Neural crest cell (in vitro differentiated cells): ENCODE measurements at places on chromosomes 2 and 18.

GRCh38 chr18:37362158-37362890, 203.3 kb downstream of the CELF4 start:
- DNase-seq, result peak; percentile 6
- H3K27ac ChIP-seq, result no peak overlapping the region
- H3K4me3 ChIP-seq, result no peak overlapping the region
- H3K27me3 ChIP-seq, result peaks cover 80% of the 10 kb centered on the region
- H3K4me1 ChIP-seq, result peaks cover 10% of the 10 kb centered on the region
- H3K36me3 ChIP-seq, result no peaks in the 10 kb centered on the region

DNA sequence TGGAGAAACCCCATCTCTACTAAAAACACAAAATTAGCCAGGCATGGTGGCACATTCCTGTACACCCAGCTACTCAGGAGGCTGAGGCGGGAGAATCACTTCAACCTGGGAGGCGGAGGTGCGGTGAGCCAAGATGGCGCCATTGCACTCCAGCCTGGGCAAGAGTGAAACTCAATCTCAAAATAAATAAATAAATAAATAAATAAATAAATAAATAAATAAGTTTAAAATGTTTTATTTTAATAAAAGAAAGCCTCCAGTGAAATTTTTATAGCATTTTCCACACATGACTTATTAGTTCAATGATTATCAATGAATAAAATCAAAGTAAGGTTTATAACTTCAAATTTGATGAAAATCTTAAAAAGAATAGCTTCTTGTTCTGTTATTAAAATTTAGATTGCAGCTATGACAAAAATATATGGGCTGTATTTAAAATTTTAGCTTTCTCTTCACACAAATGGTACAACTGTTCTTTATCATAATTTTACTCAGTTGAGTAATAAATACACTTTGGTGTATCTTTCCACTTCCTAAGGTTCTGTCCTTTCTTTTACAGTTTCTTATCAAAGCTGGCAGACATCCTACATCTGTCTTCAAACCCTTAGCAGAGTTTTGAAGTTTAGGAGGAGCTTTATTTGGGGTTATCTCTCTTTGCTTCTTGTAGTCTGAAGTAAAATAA, 78.4 kb upstream of the ZSWIM2 start:
- no peaks in the 10 kb centered on the region for H3K36me3 ChIP-seq
- peaks cover 8% of the 10 kb centered on the region for H3K4me1 ChIP-seq
- H3K4me3 ChIP-seq, result no peak overlapping the region
- no peak overlapping the region for H3K27ac ChIP-seq

DNA sequence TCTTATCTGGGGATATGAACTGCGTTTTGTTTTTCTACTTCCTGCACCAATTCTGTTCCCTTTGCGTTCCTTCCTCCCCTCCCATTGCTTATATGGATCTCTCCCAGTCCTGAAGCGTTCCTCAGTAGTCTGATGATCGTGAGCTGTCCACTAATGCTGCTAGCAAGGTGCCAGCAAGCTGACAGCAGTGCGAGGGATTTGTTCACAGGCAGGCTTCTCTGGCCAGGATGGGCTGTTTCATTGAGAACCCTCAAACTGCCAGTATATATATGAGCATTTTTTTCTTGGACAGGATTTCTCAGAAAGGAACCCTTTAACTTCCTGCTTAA, 40.1 kb downstream of the GTF3C3 start:
- no peaks in the 10 kb centered on the region for H3K27me3 ChIP-seq
- peaks cover 62% of the 10 kb centered on the region for H3K36me3 ChIP-seq
- no peak overlapping the region for H3K27ac ChIP-seq
- no peaks in the 10 kb centered on the region for H3K4me1 ChIP-seq

DNA sequence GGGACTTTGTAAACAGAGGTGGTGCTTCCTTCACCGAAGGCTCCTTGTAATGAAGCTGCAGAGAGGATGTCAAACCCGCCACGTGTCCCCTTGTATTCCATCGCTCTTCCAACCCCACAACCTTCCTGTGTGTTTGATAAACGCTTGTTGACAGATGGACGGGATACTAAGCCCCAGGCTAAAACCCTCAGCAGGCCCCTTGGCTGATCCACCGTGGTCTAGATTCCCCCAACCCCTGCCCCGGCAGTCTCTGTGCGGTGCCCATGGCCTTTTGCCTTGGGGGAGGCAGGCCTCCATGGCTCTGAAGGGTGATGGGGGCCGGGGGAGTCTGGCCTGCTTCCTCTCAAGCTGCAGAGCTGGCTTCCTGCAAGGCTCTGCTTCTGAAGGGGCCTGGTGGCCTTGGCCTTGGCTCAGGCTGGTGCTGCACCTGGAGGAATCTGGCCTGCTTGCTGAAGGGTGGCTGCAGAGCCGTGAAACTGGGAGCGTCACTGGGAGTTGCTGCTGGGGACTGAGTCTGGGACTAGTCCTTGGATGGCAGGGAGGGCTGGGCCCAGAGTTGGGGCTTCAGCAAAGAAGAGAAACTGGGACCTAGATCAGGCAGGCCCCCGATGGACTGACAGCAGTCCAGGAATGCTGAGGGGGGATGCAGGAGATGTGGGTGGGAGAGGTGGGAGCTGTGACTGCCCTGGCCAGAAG, 9.6 kb upstream of the NTSR2 start:
- peaks cover 30% of the 10 kb centered on the region for H3K4me1 ChIP-seq
- H3K27ac ChIP-seq, result no peak overlapping the region
- H3K36me3 ChIP-seq, result no peaks in the 10 kb centered on the region
- no peak for DNase-seq
- peaks cover 29% of the 10 kb centered on the region for H3K27me3 ChIP-seq

GRCh38 chr18:57430079-57431001, 4.8 kb upstream of the ONECUT2 start:
- H3K27ac ChIP-seq, result no peak overlapping the region
- H3K36me3 ChIP-seq, result no peaks in the 10 kb centered on the region
- peaks cover 96% of the 10 kb centered on the region for H3K27me3 ChIP-seq
- peaks cover 36% of the 10 kb centered on the region for H3K4me1 ChIP-seq
- peak overlapping the region; percentile 29 for H3K4me3 ChIP-seq

DNA sequence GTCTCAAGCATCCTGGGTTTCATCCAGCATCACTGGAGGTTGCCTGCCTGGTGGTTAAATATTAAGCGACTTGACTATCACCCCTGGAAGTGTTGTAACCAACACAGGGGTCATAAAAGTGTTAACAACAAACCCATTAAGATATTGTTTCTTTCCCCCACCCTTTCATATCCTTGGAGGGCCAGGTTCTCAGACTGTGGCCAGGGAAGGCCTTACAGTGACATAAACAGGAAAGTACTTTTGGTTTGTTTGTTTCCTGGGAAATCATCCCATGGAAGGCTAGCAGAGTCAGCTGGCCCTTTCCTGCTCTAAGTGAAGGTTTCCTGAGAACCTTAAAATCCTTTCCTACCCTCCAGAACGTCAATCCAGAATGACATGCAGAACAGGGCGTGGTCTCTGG, 160.9 kb downstream of the CLIP4 start:
- no peak overlapping the region for H3K27ac ChIP-seq
- no peak for DNase-seq
- peaks cover 27% of the 10 kb centered on the region for H3K27me3 ChIP-seq
- H3K36me3 ChIP-seq, result no peaks in the 10 kb centered on the region
- no peak overlapping the region for H3K4me3 ChIP-seq

DNA sequence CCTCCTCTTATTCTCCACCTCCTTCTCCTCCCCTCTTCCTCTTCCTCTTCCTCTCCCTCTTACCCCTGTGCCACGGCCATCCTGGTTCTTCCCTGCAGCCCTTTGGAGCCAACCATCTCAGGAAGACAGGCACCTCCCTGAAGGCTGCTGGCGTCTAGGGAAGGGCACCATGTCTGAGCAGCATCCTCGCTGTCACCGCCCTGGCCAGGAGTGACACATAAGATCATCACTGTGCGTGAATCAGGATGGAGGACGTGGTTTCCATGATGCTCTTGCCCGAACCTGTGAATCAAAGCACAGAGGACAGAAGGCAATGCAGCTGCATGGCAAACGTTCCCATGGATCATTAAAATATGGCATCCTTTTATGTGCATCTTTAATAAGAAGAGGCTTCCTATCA, 236.0 kb downstream of the SH3BP4 start:
- H3K4me3 ChIP-seq, result no peak overlapping the region
- peaks cover 6% of the 10 kb centered on the region for H3K36me3 ChIP-seq
- DNase-seq, result no peak
- no peak overlapping the region for H3K27ac ChIP-seq
- peaks cover 41% of the 10 kb centered on the region for H3K4me1 ChIP-seq
- peaks cover 2% of the 10 kb centered on the region for H3K27me3 ChIP-seq

DNA sequence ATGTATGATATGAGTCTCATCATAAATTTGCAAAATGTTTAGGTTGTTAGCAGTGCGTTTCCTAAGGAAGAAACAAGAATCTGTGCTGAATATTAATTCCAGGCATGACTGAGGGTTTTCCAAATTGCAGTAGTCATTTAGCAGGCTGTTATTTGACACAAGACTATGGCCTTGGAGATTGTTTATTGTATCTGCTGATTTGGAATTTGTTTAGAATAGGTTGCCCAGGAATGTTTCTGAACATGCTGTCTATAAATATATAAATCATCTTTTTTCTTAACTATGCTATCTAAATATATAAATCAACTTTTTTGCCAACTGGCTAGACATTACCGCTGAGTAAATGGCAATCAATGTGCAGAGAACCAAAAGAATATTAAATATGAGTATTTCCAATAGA, 90.9 kb downstream of the DOK6 start:
- peaks cover 5% of the 10 kb centered on the region for H3K36me3 ChIP-seq
- no peak overlapping the region for H3K4me3 ChIP-seq
- DNase-seq, result no peak
- no peaks in the 10 kb centered on the region for H3K27me3 ChIP-seq

GRCh38 chr2:81481242-81481993, 1176.9 kb upstream of the LRRTM1 start:
- DNase-seq, result no peak
- H3K27ac ChIP-seq, result no peak overlapping the region
- H3K27me3 ChIP-seq, result no peaks in the 10 kb centered on the region
- no peaks in the 10 kb centered on the region for H3K36me3 ChIP-seq

DNA sequence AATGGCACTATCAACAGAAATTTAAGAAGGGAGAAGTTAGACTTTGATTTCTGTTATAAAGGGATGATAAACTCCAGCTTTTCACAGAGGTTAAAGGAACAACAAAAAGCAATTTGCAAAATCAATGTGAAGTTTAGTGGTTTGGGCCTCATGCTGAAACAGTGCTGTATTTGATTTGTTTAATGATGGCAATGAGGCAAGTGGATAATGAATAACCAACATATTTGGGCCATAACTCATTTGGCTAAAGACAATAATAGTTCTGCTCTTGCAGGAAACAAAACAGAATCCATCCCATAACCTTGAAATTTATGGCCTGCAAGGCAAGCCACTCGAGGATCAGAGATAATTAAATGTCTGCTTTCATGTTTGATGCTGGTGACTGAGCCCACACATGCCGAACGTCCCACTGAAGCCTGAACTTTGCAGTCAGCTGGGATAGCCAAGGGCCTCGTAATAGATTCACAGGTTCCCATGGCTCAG, 56.5 kb downstream of the TPGS2 start:
- no peak overlapping the region for H3K27ac ChIP-seq
- no peak for DNase-seq
- H3K36me3 ChIP-seq, result peaks cover 17% of the 10 kb centered on the region
- no peak overlapping the region for H3K4me3 ChIP-seq
- H3K4me1 ChIP-seq, result peaks cover 16% of the 10 kb centered on the region
- H3K27me3 ChIP-seq, result no peaks in the 10 kb centered on the region

GRCh38 chr2:65320946-65321345, 93.3 kb downstream of the ACTR2 start:
- no peak overlapping the region for H3K27ac ChIP-seq
- no peak for DNase-seq
- no peak overlapping the region for H3K4me3 ChIP-seq
- peaks cover 33% of the 10 kb centered on the region for H3K36me3 ChIP-seq
- H3K27me3 ChIP-seq, result no peaks in the 10 kb centered on the region

- H3K36me3 ChIP-seq, result no peaks in the 10 kb centered on the region
- peaks cover 45% of the 10 kb centered on the region for H3K4me1 ChIP-seq
- no peak overlapping the region for H3K27ac ChIP-seq
- no peaks in the 10 kb centered on the region for H3K27me3 ChIP-seq
- no peak for DNase-seq
Measured at GRCh38 chr2:241149675-241149924, 328 bp upstream of the PASK start.

GRCh38 chr18:43883886-43884285, 606.6 kb upstream of the SYT4 start:
- H3K36me3 ChIP-seq, result no peaks in the 10 kb centered on the region
- H3K27me3 ChIP-seq, result no peaks in the 10 kb centered on the region
- H3K4me1 ChIP-seq, result no peaks in the 10 kb centered on the region
- no peak overlapping the region for H3K27ac ChIP-seq
- no peak overlapping the region for H3K4me3 ChIP-seq

GRCh38 chr2:191806396-191806795, 40.5 kb downstream of the CAVIN2 start:
- H3K36me3 ChIP-seq, result no peaks in the 10 kb centered on the region
- H3K4me3 ChIP-seq, result no peak overlapping the region
- no peak overlapping the region for H3K27ac ChIP-seq

GRCh38 chr2:86066007-86066578, 39.6 kb downstream of the POLR1A start:
- H3K27me3 ChIP-seq, result no peaks in the 10 kb centered on the region
- H3K36me3 ChIP-seq, result peaks cover 57% of the 10 kb centered on the region
- DNase-seq, result no peak
- H3K4me1 ChIP-seq, result no peaks in the 10 kb centered on the region

GRCh38 chr2:109644571-109645275, 30.6 kb downstream of the SOWAHC start:
- peaks cover 32% of the 10 kb centered on the region for H3K4me1 ChIP-seq
- no peaks in the 10 kb centered on the region for H3K27me3 ChIP-seq
- DNase-seq, result peak; percentile 22
- peak overlapping the region; percentile 20 for H3K27ac ChIP-seq
- no peaks in the 10 kb centered on the region for H3K36me3 ChIP-seq

GRCh38 chr2:8927510-8928455, 75.7 kb downstream of the MBOAT2 start:
- H3K4me3 ChIP-seq, result peak overlapping the region; percentile 35
- H3K27ac ChIP-seq, result peak overlapping the region; percentile 98
- peaks cover 59% of the 10 kb centered on the region for H3K4me1 ChIP-seq
- H3K36me3 ChIP-seq, result peaks cover 12% of the 10 kb centered on the region

DNA sequence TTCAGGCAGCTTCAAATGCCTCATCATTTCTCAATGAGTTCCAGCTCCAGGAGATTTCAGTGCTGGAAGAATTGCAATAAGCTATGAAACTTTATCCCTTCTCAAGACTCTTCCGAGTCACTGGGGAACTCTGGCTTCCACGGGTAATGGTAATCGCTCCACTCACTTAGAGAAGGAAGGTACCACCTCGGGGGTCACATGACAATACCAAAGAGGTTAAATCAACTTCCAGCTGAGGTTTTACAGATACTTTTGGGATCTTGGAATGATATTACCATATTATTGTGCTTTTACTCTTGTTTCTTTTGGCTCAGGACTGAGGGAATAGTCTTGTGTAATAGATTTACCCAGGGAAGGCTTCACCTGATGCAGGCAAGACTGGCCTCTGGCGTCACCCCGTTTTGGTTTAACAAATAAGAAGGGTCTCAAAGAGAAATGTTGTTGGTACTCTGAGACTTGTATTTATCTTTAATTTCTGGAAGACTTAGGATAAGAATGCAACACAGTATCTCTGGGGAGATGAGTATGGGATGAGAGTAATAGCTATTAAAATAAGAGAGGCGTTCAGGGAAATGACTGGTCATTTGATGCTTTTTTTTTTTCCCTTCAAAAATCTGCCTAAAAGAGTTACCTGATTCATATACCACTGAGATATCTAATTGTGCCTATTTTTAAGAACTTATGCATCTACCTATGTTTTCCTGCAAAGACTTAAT, 316.9 kb upstream of the ZEB2 start:
- no peaks in the 10 kb centered on the region for H3K4me1 ChIP-seq
- H3K27ac ChIP-seq, result no peak overlapping the region
- no peaks in the 10 kb centered on the region for H3K36me3 ChIP-seq
- DNase-seq, result no peak
